ENCODE measurements at places on chromosomes 3 and 15.

GRCh38 chr3:14435175-14436014, 33.0 kb downstream of the SLC6A6 start:
- DNase-seq, result no peak

- no peak for DNase-seq
Measured at GRCh38 chr3:11307830-11308432, 35.7 kb downstream of the ATG7 start.

GRCh38 chr3:39707314-39707909, 102.0 kb upstream of the MYRIP start:
- peak; percentile 48 for DNase-seq

- DNase-seq, result no peak
Measured at GRCh38 chr15:32889214-32889613, 171.4 kb downstream of the GREM1 start.

DNA sequence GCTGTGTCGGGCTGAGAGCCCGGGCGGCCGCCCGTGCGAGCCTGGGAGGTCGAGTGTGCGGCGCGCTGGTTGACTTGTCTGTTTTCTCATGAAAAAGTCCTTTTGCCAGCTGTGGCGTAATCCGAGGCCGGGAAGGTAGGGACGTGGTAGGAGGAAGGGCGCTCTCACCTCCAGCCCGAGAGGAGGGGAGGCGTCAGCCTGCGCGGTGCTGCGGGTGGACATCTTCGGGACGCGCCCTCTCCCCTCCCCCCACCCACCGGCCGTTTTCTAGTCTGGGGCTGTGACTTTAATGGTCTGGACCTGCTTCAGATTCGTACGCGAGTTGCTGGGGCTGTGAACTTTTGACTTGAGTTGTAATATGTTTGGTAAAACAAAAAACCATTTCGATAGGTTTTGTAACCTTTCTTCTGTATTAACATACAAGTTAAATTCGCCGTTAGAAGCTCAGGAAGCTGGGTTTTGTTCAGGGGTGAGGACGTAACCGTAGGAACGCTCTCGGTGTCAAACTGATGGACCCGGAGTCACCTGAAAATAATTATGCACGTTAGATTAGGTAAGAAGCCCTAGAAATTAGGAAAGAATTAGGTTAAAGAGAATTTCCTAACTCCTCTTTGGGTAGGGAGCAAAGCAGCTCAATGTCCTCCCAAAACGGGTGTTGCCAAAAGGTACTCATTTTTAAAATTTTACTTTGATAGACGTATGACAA, 762 bp downstream of the NCK1 start:
- DNase-seq, result peak; percentile 76

- peak; percentile 80 for DNase-seq
Measured at GRCh38 chr3:192409201-192409837, 318.0 kb downstream of the FGF12 start.

- DNase-seq, result peak; percentile 57
Measured at GRCh38 chr3:193872265-193872753, 263.6 kb upstream of the HES1 start.

DNA sequence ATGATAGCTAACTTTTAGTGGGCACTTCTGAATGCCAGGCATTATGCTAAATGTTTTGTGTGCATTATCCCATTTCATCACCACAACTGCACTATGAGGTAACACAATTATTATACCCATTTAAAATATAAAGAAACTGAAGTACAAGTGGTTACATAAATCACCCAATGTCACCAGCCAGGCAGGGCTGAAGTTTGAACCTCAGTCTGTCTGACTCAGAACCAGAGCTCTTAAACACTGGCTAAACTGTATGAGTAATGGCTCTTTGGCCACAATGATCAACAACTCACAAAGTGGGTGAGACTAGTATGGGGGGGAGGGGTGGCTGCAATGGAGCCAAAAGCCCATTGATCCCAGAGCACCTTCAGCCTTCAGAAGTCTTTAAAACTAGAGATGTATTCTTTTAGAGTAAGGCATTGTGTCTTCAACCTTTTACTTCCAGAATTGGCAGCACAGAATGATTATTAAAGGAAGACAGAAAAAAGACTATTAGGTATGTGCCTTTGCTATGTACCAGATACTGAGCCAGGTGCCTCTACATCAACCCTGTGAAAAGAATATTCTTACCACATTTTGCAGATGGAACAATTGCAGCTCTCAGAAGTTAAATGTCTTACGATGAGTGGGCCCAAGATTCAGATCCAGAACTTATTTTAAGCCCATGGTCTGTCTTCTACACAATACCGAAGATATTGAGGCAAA, 166.9 kb downstream of the UACA start:
- no peak for DNase-seq

DNA sequence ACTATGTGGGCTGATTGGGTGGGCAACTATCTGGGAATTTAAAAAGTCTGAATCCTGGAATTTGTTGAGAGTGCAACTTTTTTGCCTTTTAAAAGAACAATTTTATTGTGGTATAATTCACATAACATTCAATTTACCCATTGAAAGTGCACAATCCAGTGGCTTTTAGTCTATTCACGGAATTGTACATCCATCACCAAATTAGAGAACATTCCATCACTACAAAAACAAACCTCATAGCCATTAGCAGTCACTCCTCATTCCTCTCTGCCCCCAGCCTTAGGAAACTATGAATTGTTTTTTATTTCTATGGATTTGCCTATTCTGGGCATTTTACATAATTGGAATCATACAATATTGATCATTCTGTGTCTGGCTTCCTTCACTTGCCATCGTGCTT, 101.8 kb upstream of the ALDH1A3 start:
- DNase-seq, result no peak

DNA sequence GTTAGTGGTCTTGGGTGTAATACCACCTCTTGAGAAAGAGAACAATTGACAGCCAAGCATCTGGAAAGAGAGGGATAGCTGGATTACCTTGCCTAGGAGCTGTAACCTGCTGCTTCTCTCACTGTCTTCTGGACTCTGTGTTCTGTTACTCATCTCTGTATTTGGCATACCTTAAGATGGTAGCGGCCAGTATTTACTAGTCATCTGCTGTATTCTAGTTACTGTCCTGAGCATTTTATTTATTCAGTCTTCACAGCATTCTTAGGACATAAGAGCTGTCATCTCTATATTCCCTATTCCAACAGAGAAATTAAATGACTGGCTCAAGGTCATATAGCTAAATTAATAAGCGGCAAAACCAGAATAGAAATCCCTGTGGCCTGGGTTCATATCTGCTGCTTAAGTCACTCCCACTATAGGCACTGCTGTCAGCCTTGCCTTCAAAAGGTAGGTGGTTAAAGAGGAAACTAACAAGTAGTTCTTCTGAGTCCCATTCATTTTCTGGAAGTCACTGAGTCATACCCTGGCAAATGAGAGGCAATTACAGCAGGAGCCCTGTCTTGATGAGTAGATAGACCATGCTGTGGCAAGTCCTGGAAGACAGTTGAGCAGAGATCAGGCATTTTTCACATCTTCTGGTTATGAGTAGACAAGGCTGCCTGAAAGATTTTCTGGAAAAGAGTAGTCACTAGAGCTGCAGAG, 68.2 kb downstream of the RAB7A start:
- DNase-seq, result peak; percentile 8

- DNase-seq, result peak; percentile 90
Measured at GRCh38 chr3:175274474-175275218, 415.5 kb downstream of the NAALADL2 start.

DNA sequence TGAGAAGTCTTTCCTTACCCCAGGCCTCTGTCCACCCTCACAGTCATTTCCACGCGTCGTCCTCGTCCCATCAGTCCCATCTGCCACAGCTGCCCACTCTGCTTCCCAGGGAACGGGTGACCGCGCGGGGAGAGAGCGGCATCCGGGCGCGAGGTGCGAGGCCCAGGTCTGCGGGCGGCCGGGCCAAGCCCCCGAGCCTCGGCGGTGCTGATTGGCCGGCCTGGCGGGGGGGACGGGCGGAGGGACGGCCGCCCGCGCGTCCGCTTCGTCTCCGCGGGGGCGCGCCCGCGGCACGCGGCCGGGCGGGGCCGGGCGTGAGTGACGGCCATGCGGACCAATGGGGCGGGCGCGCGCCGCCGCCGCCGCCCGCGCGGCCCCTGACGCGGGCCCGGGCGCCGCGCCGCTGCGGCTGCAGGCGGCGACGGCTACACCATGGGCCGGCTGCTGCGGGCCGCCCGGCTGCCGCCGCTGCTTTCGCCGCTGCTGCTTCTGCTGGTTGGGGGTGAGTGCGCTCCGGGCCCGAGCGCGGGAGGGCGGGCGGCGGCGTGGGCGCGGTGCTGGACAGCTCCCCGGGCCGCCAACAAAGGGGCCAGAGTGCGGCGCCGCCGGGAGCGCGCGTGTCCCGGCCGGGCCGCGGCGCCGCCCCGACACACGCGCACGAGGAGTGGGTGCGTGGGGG, at the start of gene PODXL2:
Gene PODXL2, plus strand, starts transcription at position 398 of the 679 bp plus-strand sequence. Its CDS starts 35 bp downstream, at position 433.
- DNase-seq, result peak; percentile 84

- DNase-seq, result no peak
Measured at GRCh38 chr15:39680868-39681267, 100.0 kb downstream of the THBS1 start.

DNA sequence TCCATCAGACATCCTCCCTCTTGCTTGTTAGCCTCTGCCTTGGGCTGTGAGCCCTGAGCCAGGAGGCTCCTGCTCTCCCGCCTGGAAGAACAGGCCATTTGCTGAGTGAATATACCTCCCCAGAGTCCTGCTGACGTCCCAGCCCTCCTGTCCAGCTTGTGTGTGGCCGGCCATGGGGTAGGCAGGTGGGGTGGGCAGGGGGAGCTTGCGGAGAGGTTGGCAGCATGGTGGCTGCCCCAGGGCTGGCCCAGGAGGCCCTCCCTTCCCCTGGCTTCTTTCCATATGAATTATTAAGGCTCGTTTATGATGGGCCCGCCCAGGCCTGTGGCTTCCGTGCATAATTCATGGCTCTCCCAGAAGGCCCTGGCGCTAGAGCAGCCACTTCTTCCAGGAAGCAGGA, 18.7 kb downstream of the CACNA2D2 start:
- peak; percentile 82 for DNase-seq

- peak; percentile 33 for DNase-seq
Measured at GRCh38 chr3:25420885-25421284, 7.2 kb upstream of the RARB start.

GRCh38 chr15:63089260-63090043, 32.2 kb upstream of the LACTB start:
- DNase-seq, result peak; percentile 92

GRCh38 chr15:34610354-34610753, 26.9 kb upstream of the GOLGA8B start:
- peak; percentile 35 for DNase-seq

DNA sequence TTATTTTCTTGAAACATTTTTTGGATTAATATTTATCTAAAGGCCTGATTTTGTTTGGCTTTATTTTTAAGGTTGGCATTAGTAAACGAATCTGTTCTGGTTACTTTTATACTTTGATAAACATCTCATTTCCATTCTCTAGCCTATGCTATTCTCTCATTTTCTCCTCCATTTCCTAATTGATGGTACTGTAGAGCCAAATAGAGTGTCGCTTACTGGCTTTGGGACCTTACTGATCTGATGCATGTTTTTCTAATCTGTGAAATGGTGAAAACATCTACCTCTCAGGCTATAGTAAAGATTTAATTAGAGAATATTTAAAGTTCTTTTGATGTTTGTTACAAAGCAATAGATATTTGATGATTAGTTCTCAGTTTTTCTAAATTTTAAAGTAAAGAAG, 1.6 kb downstream of the LNP1 start:
- DNase-seq, result peak; percentile 32

GRCh38 chr3:125602752-125603649, 7.7 kb upstream of the OSBPL11 start:
- peak; percentile 52 for DNase-seq

DNA sequence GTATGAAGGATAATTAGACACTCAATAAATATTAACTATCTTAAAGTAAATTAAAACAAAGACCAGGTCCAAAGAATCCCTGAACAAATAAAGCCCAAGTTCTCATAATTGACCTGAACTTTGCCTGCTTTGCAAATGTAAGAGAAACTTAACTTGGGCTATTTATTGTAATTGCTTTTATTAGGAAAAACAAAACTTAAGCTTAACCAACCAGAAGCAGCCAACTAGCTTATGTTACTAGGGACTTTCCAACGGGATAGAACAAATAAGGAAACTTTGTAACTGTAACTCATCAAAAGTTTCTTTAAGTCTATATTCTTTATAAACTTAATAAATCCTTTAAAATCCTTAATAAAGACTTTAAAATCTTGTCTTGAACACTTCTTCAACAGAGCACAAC, 48.4 kb downstream of the C3orf38 start:
- no peak for DNase-seq

GRCh38 chr3:149018247-149018646, 26.9 kb downstream of the GYG1 start:
- no peak for DNase-seq

DNA sequence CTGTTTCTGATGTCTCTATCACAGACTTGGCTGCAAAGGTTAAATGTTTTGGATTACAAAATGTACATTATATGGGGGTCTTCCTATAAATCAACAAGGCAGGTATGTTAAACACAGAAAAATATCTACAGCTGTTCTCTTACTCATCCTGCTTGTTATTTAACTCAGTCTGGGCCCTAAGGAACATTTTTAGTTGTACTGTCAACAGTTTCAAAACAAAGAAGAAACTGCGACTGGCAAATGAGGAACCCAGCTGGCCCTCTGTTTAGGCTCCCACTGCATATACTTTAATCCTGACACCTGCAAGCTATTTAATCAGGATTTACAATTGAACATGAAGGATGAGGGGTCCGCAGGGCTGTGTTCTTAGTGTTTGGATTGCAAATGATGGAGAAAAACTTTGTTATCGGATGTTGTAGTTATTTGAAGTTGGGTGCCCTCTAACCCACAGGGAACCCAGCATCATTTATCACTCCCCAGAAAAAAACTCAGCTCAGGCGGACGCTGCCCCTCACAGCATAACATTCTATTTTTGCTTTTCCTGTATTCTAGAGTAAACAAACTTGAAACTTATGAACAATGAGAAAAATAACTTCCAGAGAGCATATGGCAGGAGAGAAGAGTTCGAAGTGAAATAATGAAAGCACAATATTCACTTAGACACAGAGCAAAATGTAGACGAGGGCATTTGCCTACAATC, 91.2 kb downstream of the POLR2M start:
- DNase-seq, result no peak

GRCh38 chr3:194861375-194861774, 175.7 kb downstream of the FAM43A start:
- DNase-seq, result no peak

DNA sequence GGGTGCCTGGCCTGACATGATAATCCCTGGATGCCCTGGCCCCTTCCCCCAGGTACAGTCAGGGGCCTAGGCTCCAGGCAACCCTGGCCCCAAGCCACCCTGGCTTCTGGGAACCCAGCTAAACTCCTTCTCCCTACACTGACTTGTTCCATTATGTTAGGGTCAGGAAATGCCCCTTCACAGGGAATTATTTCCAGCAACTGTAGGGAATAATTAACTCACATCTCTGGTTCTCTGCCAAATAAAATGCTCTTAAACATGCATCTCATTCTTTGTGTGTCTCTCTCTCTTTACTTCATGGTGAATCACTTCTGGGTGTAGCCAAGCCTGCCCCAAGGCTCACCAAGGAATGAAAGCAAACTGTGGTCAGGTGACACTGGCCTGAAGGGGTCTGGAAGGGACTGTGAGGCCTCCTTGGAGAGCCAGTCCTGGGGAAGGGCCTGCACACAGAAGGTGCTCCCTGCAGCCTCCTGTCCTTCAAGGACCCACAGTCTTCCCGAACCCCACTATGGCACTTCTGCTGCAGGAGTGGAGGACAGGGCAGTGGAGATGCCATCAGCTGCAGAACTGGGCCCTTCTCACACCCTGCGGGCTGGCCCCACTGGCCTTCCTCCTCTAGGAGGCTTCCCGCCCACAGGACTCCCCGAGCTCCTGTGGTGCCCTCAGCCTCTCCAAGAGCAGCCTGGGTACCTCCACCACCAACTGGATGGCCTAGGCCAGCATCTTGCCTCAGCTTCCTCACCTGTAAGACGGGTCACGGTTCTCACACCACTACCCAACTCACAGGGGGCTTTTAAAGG, 17.6 kb downstream of the TKT start:
- DNase-seq, result peak; percentile 71

All from NCI-H69 (cell line).